A673 (cell line): ENCODE measurements at places on chromosomes 1 and 21. TPM values are rescaled to one million over a fixed set of nuclear protein-coding genes. Genes with fewer than 3 reads are reported as not detected.
A peak's percentile ranks its signal among the peaks of the same experiment; 100 is the strongest.

The AZIN2 gene
- 3.6 and 4.6 TPM in 2 replicates for total RNA-seq

The PLEKHG5 gene
- 0.86 and 2.3 TPM in 2 replicates for total RNA-seq

The ZBTB37 gene
- 15.8 and 17.2 TPM in 2 replicates for total RNA-seq

The SH2D1B gene
- total RNA-seq: 0.11 and 0.34 TPM in 2 replicates

The PEF1 gene
- 56.3 and 57.9 TPM in 2 replicates for total RNA-seq

The NKAIN1 gene
- 1.4 and 5.4 TPM in 2 replicates for total RNA-seq

The CGN gene
- total RNA-seq: 2.6 and 4.1 TPM in 2 replicates

The C1orf105 gene
- total RNA-seq: not detected in 2 replicates

The TLR5 gene
- 0.95 and 1.5 TPM in 2 replicates for total RNA-seq

The NCF2 gene
- not detected in 2 replicates for total RNA-seq

GRCh38 chr21:37139902-37140301, 66.8 kb downstream of the TTC3 start:
- peak; percentile 85 for DNase-seq

DNA sequence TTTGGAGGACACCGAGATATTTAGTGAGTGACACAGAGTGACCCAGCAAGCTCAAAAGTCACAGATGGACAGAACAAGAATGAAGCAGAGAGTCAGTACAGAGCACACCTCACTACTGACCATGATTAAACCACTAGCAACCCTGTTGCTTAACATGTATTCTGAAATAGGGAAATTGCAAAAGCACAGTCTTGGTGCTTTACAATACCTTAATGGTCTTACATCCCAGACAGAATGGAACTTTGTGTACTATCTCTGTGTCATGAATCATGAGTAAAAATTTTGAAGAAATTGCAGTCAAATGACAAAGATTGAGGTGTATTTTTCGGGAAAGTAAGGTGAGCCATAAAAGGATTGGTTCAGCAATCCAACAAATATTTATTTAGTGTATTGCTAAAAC, 2.7 kb upstream of the SAMSN1 start:
- no peak for DNase-seq

- no peak for DNase-seq
These were observed 402.2 kb upstream of the RUNX1 start for GRCh38 chr21:35451276-35451675.

DNA sequence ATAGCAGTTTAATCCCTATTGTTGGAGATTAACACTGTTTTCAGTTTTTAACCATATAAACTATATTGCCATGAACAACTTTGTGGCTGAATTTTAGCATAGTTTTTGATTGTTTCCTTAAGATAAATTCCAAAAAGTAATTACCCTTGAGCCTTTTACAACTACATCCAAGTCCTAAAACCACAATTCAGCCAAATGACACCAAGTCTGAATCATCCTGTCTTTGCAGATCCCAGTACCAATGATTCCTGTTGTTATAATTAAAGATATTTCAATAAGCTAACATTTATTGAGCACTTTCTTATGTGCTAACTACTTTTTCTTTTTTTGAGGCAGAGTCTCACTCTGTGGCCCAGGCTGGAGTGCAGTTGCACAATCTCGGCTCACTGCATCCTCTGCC, 35.6 kb downstream of the IL23R start:
- DNase-seq: no peak

DNA sequence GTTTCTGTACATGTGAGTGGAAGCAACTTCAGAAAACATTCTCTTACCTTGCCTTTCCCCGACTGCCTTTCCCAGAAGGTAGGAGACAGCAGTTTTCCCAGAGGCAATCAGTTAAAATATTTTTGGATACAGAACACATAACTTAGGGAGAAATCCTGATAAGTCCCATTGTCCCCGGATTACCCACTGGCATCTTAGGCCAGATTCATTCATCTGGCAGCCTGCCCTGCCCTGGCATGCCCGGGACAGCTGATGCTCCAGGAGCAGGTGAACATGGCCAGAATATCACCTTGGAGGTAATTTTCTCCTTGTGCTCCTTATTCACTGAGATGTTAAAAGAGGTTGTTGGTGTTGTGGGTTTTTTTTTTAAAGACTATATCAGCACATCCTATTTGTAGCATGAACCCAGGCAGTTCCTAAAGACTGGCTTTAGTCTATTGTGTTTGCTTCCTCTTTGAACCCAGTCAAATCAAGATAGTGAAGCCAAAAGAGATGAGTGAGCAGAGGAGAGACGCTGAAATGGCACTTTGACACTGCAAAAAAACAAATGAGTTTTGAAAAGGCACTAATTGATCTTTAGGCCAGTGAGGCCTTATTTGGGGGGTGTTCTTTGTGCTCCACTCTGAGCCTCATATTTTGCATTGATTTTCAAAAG, 139.6 kb downstream of the PLPP3 start:
- no peak for DNase-seq

DNA sequence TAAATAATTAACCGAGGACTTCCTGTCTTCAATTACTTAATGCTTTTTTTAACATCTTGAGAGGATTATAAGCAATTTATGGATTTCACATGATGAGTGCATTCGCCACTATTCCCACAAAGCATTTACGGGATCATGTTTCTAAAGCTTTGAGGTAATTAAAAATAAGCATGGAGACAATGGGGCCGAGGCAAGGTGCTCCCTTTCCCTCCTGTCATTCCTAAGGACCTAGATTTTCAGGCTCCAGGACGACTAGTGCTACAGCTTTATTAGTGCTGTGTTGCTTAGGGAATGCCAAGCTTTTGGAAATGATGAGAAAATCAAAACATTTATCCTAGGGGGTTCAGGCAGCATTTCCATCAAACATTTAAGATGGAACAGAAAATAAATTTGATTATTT, 209.2 kb downstream of the KCTD3 start:
- DNase-seq: peak; percentile 16

GRCh38 chr21:45576838-45577737, 34.8 kb upstream of the SLC19A1 start:
- DNase-seq: no peak

GRCh38 chr1:61173118-61173517, 90.8 kb downstream of the NFIA start:
- no peak for DNase-seq

- DNase-seq: no peak
These were observed 147.2 kb downstream of the ETS2 start for GRCh38 chr21:38952890-38953289.

GRCh38 chr1:54978528-54979326, 1.7 kb upstream of the TMEM61 start:
- DNase-seq: no peak

DNA sequence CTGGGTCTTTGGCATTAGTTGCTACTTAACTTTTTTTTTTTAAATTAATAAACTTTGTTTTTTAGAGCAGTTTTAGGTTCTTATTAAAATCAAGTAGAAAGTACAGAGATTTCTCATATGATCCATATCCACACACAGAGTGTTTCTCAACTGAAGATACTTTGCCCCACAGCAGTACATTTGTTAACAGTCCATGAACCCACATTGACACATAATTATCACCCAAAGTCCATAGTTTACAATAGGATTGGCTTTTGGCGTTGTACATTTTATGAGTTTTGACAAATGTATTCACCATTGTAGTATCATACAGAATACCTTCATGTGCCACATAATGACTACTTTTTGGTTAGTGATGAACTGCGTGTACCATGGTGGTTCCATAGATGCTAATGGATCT, 106.8 kb downstream of the ADGRL2 start:
- no peak for DNase-seq

DNA sequence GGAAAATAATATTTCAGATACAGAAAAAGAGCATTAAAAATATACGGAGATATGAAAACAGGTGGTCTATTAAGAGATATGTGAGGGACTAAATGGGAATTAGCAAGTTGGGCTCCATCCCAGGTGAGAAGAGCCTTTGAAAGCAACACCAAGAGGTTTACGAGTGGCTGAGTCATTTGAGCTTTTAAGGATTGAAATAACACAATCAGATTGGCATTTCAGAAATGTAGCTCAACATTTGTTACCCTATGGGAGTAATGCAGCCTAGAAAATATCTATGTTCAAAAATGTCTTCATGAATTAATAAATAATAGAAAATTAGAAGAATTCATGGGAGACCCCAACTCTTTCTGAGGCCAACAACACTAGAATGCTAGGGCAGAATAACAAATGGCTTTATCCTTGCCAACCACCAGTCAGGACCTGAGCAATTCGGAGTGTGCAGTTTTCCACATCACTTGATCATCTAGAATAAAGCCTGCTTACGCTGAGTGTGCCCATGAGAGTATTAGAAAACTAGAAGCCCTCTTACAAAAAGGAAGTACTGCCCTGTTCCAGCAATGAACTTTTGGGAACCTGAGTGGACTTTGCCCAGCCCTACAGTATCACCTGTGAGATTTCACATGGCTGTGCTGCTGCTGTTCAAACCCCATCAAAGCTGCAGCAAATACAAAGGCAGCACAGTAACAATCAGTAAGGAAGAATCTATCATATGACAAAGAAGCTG, 538.0 kb upstream of the CAMK1G start:
- no peak for DNase-seq

GRCh38 chr1:10625554-10625953, 150.8 kb downstream of the PEX14 start:
- no peak for DNase-seq

GRCh38 chr1:58886611-58887010, 102.8 kb upstream of the JUN start:
- DNase-seq: no peak

GRCh38 chr1:2583871-2584351, 2.7 kb upstream of the PRXL2B start:
- no peak for DNase-seq

- DNase-seq: no peak
These were observed 13.9 kb downstream of the ADAM30 start for GRCh38 chr1:119882132-119883049.

- peak; percentile 45 for DNase-seq
These were observed 1.1 kb upstream of the ABCD3 start for GRCh38 chr1:94416901-94417727.

DNA sequence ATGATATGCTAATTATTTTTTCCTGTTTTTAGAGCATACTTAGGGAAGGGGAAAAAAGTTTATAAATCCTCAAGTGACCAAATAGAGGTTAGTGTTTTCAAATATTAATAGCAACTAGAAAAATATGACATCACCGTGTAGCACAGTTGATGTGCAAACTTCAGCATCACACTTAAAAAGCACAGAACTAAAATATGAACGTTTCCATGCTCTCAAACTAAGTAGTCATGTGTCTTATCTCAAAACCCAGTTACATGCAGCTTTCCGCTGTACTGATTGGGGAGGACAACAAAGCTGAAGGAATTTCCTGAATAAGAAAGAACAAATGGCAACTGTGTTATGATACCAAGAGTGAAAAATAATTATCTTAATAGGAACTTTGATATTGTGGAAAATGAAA, 903.7 kb downstream of the ADGRL2 start:
- no peak for DNase-seq

GRCh38 chr1:233647073-233647472, 33.2 kb downstream of the KCNK1 start:
- no peak for DNase-seq

GRCh38 chr1:111176678-111177077, 23.8 kb downstream of the DENND2D start:
- DNase-seq: no peak

GRCh38 chr1:75274920-75275506, 140.8 kb downstream of the LHX8 start:
- no peak for DNase-seq
